ENCODE measurements at places on chromosomes 16 and 17.

DNA sequence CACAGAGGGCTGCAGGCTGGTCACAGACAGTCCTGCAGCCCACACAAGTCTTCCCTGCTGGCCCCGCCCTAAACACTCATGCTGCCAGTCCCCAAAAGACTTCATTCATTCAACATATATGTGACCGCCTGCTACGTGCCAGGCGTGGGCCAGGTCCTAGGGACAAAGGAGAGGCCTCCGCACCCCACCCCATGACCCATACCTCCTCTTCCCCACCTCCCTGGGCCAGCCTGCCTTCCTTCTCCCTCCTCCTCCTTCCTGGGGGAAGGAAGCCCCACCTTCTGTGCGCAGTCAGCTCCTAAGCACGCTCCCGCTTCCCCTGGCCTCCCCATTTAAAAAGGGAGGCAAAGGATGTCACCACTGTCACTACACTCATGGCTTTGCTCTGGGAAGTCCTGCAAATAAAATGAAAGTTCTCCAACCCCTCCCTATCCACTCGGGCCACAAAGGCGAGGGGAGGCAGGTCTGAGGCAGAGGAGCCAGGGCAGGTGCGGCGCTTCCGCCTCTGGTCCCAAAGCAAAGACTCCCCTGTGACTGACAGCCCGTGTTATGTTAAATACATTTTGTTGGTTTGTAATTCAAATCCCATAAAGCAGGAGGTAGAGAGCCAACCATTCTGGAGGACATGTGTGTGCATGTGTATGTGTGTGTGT lies 9.0 kb downstream of the DNAAF8 start:
- DNase-seq, result no peak

DNA sequence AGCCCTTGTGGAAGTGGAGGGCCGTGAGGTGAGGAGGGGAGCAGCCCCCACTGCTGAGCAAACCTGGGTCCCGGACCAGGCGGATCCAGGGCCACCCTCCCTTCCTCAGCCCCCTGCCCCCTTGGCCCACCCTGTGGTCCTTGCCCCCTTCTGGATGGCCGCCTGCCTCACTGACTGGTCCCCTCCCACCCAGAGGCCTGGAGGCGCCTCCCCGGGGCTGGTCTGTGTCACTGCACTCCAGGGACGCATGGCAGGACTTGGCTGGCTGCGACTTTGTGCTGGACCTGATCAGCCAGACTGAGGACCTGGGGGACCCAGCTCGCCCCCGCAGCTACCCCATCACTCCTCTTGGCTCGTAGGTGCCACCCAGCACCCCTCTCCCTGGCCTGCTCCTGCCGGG lies 19.2 kb upstream of the SMIM5 start:
- DNase-seq, result no peak

DNA sequence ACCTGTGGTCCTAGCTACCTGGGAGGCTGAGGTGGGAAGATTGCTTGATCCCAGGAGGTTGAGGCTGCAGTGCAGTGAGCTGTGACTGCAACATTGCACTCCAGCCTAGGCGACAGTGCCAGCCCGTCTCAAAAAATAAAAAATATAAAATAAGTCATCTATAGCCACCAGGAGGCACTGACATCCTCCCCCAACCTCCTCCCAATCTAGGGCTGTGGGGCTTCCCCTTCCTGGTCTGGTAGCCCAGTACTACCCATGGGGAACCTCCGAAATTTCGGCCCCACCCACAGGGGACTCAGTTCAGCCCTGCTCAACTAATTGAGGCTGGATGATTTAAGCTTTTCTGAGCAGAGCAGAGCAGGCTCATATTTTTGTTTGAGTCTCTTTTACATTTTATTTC lies 3.2 kb downstream of the ZSCAN10 start:
- DNase-seq, result peak; percentile 73

- no peak for DNase-seq
Measured at GRCh38 chr17:71580220-71580619, 540.6 kb upstream of the SOX9 start.

- no peak for DNase-seq
Measured at GRCh38 chr17:14169287-14169686, 67.4 kb downstream of the CDRT15 start.

GRCh38 chr16:24851700-24852099 lies 5.9 kb downstream of the SLC5A11 start:
- peak; percentile 54 for DNase-seq

DNA sequence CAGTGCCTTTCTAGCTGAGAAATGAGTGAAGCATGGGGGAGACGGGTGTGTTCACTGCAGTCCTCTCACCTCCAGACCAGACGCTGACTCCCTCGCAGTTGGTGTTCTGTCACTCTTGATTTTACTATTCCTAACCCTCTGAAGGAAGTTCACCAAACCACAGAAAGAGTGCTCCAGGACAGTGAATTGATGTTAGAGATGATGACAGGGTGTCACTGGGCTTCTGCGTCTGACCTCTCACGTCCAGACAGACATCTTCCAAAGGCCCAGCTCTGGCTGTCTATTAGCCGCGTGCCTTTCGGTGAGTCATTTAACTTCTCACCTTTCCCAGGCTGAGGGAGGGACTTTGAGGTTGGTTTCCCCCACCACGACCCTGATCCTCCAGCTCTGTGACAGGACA lies 8.2 kb downstream of the CRAMP1 start:
- DNase-seq, result no peak

DNA sequence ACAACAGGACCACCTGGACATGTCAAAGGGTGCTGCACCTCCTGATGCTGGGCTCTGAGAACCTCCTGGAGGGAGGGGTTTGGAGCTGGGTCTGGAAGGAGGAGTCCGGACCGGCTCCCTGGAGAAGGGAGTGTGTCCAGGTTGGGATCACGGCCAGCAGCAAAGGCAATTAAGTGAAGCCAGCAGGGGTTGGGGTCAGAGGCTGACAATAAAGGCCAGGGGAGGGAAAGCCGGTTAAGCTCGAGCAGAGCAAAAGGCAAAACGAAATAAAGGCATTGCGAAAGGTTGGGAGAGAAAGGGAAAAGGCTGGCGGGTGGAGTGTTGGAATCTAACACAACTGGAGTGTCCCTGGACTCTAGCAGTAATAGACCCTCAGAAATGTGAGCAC lies 992 bp upstream of the CACNG4 start:
- DNase-seq, result no peak

DNA sequence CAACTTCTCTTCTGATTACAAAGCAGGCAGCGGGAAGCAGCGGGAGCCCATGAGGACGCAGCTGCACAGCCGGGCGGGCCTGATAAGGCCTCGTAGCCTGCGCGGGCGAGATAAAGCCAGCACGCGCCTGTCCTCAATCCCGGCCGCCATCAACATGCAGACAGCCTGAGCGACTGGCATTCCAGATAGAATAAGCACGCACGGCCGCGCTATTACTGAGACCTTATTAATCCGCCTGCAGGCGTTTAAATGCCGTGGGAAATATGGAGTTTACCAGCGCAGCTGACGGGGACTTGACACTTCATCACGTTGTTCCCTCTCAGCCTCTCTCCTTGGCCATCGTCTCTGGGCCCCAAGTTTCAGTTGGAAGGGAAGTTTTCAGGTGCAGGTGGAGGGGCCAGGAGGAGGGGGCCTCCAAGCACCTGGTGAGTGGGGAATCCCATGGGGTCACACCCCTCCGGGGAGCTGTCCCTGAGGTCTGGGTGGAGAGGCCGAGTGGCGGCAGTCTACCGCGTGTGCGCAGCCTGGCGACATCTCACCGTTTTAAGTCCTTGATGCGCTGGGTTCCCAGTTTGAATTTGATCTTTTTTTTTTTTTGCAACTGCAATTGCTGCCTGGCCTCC lies 27.3 kb upstream of the CBFA2T3 start:
- no peak for DNase-seq

GRCh38 chr16:3695610-3696369 lies 21.5 kb downstream of the TRAP1 start:
- DNase-seq, result no peak

- DNase-seq, result no peak
Measured at GRCh38 chr17:78342449-78343186, 17.3 kb downstream of the SOCS3 start.

GRCh38 chr16:17643935-17644334 lies 173.2 kb upstream of the XYLT1 start:
- no peak for DNase-seq

DNA sequence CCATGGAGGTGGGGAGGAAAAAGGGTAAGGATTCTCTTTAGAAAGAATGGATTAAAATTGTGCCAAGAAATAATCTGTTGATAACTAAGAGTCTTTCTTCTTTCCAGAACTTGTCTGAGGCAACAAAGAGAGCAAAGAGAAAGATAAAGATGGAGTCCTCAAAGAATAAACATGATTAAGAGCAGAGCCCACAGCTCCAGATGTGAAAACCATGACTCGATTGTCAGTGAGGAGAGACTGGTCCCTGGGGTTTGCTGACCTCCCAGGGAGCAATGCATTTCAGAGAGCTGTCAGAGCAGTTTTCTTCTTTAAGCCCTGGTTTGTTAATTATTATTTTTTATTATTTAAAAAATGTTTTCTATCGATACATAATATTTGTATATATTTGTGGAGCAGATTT lies 74.6 kb downstream of the TMEM100 start:
- DNase-seq, result no peak

GRCh38 chr17:72555052-72555451 lies 434.2 kb downstream of the SOX9 start:
- no peak for DNase-seq

DNA sequence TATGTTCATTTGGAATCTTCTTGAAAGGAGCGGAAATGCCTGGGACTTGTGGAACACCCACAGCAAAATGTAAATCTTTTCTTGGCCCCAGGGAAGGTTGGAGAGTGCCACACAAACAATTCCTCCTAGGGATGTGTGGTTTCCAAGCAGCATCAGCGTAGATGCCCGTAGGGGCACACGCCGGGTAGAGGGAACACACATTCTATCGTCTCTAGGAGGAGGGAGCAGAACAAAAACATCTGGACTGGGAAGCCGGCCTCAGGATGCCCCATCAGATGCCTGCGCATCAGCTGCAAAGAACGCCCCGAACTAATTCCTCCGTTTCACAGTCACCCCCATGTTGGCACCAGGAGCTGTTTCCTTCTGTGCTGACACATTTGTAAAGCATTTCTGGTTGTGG lies 357.9 kb upstream of the ZFHX3 start:
- no peak for DNase-seq

DNA sequence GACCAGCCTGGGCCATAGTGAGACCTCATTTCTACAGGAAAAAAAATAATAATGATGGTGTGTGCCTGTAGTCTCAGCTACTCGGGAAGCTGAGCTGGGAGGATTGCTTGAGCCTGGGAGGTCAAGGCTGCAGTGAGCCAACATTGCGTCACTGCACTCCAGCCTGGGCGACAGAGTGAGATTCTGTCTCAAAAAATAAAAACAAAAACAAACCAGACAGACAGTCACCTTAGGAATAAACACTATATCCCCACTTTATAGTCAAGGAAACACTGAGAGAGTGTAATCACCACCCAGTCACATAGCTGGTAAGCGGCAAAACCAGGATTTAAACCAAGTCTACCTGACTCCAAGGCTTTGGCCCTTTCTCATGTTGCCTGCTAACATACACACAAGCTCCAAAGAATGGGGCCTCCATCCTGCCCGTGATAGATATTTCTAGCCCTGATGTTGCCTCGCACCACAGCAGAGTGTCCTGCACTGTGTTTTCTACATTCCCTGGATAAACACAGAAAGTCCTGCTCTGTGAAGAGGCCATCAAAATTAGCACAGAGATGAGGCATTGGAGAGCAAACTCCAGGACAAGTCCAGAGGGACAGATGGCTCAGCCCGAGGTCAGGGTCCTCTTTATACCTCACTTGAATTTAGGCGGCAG lies 66.1 kb upstream of the SMURF2 start:
- DNase-seq, result no peak
